ENCODE measurements at places on chromosomes 11 and 22.

DNA sequence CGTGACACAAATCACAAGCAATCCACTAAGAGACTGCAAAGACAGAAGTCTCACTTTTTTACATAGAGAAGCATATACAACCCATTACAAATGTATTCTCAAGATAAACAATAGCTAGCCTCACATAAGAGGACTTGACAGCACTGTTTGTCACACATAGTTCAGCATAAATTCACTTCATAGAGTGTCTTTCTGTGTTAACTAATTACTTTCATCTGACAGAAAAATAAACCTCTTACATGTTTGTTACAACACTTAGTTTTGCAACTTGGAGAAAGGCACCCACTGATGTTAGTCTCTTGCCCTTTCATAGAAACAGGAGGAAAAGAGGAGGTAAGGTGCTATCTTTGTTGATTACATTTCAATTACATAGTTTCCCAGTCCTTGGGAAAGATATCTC is 2221.9 kb upstream of the RAG2 start:
- no peak for DNase-seq

DNA sequence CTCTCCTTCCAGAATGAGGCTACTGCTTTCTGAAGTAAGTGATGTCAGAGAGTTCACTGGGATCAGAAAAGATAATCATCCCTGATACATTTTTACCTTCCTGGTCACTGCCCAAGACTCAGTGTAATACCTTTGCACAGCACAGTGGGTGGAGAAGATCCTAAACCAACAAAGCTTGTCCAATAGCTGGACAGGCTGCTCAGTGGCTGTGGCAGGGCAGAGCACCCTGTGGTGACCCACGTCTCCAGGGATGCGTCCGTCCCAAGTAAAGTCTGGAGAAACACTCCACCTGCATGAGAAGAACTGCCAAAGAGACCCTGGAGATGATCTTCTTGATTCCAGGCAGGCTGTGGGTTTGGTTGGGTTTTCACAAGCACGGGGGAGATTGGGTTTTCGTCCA is 31.0 kb upstream of the TLCD5 start:
- DNase-seq, result no peak

DNA sequence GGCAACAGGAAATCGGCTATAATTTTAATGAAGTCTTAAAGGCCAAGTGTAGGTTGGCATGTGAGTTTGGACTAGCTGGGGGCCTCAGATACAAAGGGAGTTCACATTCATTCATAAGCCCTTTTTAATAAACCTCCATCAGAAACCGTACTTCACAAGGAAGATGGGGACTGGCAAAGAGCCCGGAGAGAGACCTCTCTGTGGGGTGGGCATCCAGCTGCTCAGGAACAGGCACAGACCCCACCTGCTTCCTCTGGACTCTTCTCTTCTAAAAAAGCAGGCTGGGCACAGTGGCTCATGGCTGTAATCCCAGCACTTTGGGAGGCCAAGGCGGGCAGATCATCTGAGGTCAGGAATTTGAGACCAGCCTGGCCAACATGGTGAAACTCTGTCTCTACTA is 3.9 kb upstream of the ARFGAP3 start:
- no peak for DNase-seq

GRCh38 chr11:119029340-119030028 is 1.2 kb downstream of the SLC37A4 start:
- peak; percentile 46 for DNase-seq

- DNase-seq, result no peak
Measured at GRCh38 chr11:114162719-114163123, 103.2 kb downstream of the ZBTB16 start.

DNA sequence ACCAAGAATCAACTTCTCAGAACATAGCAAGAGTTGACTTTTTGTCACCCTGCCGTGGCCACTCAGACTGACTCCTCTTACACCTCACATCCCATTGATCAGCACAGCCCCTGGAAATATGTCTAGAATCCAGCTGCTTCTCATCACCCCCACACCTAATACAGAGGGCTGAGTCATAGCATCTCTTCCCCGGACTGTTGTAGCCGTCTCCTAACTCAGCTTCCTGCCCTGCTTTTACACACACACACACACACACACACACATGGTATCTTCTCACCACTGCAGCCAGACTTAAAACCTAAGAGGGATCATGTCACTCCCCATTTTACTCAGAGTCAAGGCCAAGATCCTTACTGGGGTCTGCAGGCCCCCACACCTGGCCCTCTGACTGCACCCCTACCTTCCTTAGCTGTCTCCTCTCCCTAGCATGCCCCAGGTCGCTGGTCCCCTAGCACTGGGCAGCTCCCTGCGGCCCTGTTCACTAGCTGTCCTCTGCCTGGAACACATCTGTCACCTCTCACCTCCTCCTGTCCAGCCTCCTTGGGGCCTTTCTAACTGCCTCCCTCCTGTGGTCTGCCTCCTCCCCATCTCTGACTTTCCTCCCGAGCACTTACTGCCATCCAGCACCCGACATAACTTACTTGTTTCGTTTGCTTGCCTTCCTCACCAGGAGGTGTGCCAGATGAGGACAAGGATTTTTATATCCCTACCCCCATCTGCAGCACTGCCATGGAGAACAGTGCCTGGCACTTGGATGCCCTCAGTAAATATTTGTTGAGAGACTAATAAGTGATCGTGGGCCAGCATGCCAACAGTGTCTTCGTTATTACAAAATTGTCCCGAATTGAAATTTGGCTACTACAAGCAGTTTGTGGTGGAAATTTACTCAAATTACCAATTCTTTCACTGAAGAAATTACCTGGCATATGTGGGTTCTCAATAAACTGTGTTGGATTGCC is 61.9 kb downstream of the BMAL1 start:
- peak; percentile 15 for DNase-seq

GRCh38 chr11:123060277-123061000 is 1.5 kb downstream of the HSPA8 start:
- no peak for DNase-seq

- DNase-seq, result no peak
Measured at GRCh38 chr11:77438487-77438886, 35.4 kb downstream of the PAK1 start.

GRCh38 chr11:9664276-9665171 is 647 bp downstream of the SWAP70 start:
- DNase-seq, result no peak

- DNase-seq, result no peak
Measured at GRCh38 chr11:124174001-124174583, 9.1 kb upstream of the OR10D3 start.

DNA sequence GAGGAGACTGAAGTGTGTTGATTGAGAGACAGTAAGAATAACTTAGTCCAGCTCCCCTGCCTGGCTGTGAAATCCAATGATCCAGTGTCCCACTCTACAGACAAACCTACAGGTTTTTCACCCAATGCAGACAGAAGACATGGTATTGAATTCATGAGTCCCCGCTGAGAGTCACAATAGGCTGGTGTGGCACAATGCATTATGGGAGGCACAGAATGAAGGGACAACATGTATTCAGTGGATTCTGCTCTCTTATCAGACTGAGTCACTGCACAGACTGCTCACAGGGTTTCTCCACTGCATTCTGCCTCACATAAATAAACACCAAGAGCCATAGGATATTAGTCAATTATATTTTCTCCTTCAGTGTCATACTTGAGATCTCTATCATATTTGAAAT is 55.2 kb upstream of the TOP3B start:
- no peak for DNase-seq

GRCh38 chr11:73536961-73537360 is 61.0 kb downstream of the FAM168A start:
- no peak for DNase-seq

DNA sequence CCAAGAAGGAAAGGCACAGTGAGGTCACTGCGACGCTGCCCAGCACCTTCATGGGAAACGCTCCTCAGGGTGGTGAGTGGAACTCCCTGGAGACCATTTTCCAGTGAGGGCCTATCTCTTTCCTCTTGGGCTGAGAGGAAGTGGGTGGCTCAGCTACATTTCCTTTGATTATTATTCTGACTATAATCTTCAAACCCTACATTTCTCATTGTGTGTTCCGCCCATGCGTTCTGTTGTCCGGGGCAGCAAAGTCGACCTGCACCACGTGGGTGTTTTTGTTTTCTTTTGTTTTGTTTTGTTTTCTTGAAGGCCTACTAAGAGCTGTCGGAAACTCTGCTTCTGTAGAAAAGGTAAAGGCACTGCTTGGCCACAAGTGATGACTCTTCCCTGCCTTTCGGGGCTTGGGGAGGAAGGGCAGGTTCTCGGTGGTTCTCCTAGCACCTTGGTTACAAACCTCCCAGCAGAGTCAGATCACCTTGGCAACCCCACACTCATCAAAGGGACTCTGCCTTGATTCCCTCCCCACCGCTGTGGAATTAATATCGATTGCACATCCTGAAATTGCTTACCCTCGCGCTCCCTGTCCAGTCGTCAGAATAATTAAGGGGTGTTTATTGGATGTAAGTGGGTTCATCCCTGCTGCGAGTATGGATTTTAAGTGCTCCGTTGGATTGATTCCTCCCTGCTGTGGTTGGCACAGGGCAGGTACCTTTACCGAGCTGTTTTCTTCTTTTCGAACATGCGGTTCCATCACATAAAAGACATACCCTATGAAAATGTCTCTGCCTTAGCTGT is 7.3 kb downstream of the PARVB start:
- no peak for DNase-seq

- DNase-seq, result no peak
Measured at GRCh38 chr11:127071606-127072005, 71.0 kb upstream of the KIRREL3 start.

DNA sequence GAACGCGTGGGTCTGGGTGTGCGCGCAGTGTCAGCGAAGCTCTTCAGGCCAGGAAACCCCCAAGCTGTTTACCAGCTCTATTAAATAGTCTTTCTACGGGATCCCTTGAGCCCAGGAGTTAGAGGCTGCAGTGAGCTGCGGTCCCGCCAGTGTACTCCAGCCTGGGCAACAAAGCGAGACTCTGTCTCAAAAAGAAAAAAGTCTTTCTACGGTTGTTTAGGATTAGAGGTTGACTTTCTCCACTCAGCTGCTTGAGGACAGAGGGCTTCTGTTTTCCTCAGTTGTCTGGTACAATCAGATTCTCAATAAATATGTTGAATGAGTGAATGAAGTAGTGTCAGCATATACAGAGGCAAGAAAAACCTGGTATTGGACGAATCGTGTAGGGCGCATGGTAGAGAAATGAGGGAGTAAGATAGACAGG is 619 bp downstream of the SART1 start:
- DNase-seq, result no peak

DNA sequence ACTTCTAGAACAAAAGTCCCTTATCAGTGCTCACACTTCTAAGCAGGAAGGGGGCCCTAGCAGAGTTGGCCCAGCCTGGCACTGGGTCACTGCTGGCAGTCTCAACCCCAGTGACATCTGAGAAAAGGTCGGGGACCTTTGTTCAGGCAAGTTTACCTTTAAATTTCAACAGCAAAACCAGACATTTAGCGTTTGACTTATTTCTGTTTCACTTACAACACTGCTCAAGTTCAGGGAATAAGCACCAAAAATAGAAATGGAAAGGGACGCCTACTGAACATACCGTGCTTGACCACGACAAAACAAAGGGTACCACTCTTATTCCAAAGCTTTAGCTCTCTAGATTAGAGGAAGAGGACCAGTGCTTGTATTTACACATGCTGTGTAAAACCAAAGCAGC is 26.2 kb downstream of the PITPNB start:
- no peak for DNase-seq

GRCh38 chr11:121366038-121366437 is 73.5 kb downstream of the SC5D start:
- no peak for DNase-seq

DNA sequence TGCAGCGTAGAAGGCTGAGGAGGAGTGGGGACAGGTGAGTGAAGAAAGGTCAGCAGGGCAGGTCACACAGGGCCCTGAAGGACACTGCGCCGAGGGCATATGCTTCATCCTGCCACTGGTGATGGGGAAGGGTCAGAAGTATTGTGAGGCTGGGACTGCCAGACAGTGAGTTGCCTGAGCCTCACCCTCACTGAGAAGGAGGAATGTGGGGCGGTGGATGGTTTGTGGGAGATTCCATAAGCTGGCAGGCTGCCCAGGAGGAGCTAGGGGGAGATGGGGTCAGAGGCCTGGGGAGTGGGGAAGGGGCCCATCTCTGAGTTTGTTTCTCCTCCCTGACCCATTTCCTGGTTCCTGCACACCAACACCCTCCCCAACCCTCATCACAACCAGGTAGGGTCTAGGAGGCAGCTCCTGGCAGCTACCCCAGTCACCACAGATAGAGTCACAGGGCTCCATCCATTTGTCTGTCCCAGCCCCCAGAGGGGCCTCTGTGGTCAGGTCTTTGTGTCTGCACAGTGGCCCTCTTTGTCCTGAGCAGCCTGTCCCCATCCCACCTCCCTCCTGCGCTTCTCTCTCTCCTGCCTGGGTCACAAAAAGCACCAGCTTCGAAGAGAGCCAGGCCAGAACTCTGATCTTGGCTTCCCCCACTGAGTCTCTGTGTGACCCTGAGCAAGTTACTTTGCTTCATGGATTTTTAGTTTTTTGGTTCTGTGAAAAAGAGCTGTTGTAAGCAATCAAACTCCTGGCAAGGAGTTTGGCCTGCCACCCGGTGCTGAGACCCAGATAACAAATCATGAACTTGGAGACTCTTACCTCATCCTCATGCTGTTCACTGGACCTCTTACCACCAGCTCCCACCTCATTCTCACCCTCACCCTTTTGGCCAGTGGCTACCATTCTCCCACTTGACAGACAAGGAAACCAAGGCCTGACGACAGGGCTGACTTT is 4.6 kb upstream of the P2RY2 start:
- no peak for DNase-seq

DNA sequence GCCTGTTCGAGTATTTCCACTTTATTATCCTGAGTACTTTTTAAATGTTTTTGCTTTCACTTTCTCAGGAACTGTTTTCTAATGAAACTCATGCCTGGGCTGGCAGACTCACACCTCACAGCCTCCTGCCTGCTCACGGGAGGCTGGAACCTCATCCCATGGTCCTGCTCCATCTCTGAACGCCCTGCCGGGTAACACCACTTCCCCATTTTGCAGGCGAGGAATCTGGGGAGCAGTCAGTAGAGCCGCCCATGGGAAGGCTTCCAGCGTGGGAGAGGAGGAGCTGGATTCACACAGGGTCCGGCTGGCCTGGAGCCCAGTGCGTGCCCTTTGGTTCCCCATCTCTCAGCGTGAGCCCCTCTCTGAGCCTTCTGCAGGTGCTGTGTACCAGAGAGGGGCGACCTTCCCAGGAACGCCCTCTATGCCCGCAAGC is 53.6 kb downstream of the SCUBE1 start:
- no peak for DNase-seq

DNA sequence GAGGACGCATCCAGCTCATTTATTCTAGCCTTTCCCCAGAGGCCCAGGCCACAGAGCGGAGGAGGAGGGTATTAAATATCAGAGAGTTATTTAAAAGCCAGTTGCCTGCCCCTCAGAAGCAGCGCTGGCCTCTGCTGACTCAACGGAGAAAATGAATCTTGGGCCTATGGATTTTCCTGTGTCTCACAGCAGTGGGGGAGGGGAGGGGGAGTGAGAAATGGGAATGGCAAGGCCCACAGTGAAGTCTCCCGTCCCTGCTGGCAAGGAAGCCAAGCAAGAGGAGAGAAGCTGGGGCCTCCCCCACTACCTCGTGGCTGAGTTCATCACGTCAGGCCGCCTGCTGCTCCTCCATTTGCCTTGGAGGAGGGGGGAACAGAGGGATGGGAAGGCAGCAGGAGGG is 4.5 kb upstream of the TPBGL start:
- no peak for DNase-seq

Data from stimulated activated CD4-positive, alpha-beta T cell treated with anti-CD3 and anti-CD28 coated beads, Interleukin-2, amount 100 ng/mL, for 4 hours (primary cell).